Stimulated activated naive CD4-positive, alpha-beta T cell treated with Interleukin-2 at 50 U/mL for 16 hours (primary cell): ENCODE measurements at places on chromosomes 1 and 21.

DNA sequence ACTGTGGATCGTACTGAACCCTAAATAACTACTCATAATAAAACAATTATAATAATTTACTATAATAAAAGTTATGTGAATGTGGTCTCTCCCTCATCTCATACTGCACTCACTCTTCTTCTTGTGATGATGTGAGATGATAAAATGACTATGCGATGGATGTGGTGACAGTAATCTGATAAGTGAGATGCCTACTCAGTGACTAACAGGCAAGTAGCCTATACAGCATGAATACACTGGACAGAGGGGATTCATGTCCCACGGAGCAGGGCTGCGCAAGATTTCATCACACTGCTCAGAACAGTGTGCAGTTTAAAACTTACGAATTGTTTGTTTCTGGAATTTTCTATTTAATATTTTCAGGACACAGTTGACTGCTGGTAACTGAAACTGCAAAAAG is 304.0 kb downstream of the DUSP10 start:
- DNase-seq = no peak

DNA sequence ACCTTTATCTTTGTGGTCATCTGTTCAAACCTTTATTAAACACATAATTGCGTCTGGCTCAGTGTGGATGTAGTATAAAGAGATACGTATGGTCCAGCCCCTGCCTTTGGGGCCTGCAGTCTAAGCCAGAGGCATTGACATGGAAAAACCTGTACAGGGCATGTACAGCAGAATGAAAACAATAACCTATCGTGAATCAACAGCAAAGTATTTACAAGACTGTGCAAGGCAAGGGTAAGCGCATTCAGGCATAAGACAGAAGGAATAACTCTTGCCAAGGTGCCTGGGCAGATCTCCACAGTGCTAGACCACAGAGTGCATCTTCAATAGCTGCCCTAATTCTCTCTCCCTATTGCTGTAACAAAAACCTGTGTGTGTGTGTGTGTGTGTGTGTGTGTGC is 35.5 kb downstream of the KIRREL1 start:
- DNase-seq = no peak

- DNase-seq = no peak
These were observed 33.4 kb upstream of the USH2A start for GRCh38 chr1:216456682-216457081.

DNA sequence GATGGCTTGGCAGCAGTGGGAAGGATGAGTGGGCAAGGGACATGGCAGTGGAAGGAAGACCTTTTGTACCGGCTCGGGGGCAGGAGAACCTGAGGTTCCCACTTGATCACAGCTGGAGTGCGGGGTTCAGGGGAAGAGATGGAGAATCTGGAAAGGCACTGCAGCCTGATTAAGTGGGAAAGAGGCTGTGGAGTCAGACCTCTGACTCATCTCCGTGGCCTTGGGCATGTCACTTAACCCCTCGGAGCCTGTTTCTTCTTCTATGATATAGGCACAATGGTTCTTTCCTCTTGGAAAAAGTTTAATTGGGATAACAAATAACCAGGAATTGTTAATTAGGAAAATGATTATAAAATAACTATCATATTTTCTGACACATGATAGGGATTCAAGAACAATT is 13.1 kb upstream of the TMEM61 start:
- DNase-seq = no peak

- peak; percentile 60 for DNase-seq
These were observed 38.5 kb upstream of the TDRD10 start for GRCh38 chr1:154463512-154463990.

DNA sequence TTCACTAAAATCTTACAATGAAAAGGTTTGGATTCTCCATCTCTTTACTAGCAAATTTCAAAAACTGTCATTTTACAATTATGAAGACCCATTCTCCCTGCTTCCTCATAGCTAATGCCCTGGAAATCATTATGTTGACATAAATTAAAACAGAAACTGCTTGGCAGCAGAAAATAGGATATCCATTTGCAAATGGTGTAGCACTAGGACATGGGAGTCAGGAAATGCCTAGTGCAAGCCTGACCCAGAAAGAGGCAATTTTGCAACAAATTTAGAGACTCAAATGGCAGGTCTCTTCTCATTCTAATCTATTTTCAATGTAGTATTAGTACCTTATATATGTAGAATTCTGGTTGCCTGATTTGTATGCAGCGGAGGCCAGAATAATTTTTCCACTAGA is 2.2 kb downstream of the GBP5 start:
- DNase-seq = no peak

DNA sequence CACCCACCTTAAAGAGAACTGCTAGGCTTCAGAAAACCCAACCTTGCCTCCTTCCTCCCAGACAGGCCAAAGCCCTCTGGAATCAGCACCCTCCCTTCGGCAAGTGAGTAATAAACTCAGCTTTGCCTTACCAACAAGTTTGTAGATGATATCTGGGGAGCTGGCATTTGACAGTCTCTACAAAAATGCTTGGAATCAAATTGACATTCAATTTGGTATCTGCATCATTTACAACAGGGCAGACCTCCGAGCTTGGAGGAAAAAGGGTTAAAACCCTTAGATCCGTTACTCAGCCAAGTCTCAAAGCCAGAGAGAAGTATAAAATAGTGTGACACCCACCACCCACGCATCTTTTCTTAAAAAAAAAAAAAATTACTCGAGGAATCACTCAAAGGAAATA is 149.3 kb upstream of the EDN2 start:
- no peak for DNase-seq

GRCh38 chr1:178844436-178844835 is 26.4 kb downstream of the ANGPTL1 start:
- DNase-seq = no peak

- no peak for DNase-seq
These were observed 38.8 kb upstream of the STMN1 start for GRCh38 chr1:25944986-25945385.

DNA sequence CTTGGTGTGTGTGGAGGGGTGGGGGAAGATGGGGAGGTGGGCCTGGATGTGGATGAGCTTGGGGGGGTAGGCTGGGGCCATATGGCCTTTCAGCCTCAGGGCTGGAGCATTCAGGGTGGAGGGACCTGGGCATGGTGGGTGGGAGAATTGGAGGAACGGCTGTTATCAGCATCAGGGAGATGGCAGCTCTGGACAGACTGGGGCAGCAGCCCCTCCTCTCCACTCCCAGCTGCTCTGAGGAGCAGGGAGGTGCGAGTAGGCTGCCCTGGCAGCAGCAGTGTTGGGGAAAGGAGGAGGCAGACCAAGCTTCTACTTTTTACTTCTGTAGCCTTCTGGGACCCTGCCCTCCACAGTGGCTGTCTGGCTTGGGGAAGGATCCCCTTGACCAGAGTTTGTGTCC is 10.2 kb downstream of the PPFIA4 start:
- DNase-seq = no peak

DNA sequence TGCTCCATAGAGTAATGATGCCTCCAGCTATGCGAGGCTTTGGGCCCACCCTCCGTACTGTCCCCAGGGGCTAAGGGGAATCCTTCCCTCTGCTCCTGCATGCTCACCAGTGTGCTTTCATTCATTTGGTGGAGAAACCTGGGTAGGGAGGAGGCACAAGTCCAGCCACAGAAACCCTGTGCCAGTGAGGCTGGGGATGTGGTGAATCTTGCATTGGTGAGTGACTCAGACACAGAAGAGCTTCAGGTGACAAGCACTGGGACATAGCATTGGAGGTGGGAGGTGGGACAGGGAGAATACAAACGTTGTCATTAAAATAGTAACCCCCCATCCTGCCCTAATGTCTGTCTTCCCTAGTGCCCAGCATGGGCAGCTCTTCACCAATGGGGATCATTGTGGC is 5.2 kb downstream of the FCGR2A start:
- no peak for DNase-seq

- no peak for DNase-seq
These were observed 94.5 kb downstream of the ST6GALNAC5 start for GRCh38 chr1:76961820-76962207.
